ENCODE measurements at places on chromosomes 5 and 9. TPM values are rescaled to one million over a fixed set of nuclear protein-coding genes. Genes with fewer than 3 reads are reported as not detected.
A peak's percentile ranks its signal among the peaks of the same experiment; 100 is the strongest.

The TMEFF1 gene
- 0.37 TPM for polyA plus RNA-seq

The AK1 gene
- polyA plus RNA-seq, result 31.9 TPM

The TERT gene
- 3.9 TPM for polyA plus RNA-seq

The CCDC127 gene
- polyA plus RNA-seq, result 5.6 TPM

The ESM1 gene
- polyA plus RNA-seq, result not detected

The STRBP gene
- polyA plus RNA-seq, result 20.4 TPM

The SLC27A4 gene
- polyA plus RNA-seq, result 26.4 TPM

DNA sequence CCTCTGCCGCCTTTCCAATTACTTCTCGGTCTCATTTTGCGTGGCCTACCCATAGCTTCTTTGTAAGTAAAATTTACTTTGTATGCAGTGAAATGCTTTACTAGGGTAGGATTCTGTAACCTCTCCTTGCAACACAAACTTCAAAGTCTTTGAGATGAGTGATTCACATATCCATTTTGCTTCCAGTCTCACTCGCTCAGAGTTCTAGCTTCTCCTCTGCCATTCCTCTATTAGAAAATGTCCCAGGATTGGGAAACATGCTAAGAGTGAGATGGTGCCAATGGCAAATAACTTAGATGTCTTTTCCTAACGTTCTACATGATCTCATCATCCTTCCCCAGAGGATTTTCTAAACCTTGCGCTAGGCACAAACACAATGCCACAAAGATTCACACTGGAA lies 270.5 kb upstream of the SLC30A5 start:
- no peak for DNase-seq

DNA sequence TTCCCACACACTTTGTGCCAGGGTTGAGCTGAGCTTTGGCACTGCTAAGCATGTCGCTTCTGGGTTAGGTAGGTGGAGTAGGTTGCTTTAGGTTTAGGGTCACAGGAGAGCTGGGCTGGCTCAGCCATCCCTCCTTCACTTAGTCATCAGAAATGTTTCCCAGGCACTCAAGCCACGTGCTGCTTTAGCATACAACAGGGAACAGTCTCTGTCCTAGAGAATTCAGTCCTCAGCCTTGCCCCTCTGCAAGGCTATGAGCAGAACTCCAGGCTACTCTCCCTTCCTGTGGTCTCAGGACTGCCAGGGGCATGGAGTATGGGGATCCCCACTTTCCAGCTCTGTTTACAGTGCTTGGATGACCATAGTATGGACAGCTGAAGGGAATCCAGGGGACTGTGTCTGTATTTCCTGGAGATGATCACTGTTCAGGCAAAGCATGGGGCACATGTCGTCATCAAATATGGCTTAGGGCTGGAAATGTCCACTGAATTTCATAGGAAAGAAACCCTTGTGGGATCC lies 7.5 kb upstream of the ANKRD33B start:
- peak; percentile 87 for DNase-seq

DNA sequence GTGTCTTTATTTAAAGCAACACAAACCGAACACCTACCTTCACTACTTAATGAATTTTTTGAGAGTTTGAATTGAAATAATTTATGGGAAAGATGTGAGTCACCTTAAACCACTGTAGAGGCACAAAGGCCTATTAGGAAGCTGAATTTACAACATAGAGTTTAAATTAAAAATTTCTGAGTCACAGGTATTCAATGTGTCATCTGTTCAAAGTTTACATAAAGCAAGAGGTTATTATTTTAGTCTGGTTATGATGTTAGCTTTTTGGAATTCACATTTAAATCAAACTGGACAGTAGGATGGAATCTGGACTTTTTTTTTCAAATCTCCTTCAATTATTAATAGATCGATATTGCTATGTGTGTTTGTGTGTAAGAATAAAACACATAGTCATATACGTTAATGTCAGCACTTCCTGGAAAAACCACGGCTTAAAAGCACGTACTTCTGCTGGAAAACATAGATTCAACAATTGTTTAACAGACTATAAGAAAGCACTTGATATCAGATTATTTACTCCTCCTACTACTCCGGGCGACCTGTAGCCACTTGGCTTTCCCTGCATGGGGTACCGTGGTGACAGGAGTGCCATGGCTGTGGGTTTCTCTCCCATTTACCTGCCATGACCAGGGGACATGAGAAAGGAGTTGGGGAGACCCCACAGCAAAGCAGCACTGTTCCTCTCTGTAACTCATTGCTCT lies 638.6 kb downstream of the SEMA5A start:
- DNase-seq, result no peak

DNA sequence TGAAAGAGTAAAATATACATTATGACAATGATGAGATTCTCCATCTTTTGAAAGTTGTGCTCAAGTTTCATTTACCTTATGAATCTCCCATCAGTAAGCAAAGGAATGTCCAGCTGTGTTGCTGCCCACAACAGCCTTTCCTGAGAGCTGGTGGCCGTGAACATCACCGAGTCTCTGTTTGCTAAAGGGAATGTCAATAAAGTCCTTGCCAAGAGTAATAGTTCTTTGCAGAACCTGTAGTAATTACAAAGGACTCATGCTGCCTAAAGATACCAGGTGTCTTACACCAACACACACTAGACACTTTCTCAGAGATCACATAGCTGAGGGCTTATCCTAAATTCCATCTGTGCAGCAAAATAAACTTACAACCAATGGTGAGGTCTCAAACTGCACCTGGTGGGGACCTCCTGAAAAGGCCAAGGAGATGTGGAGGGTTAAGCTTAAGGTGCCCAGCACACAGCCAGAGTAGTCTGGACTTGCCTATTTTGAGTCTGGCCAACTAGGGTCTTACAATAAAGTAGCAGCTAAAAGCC lies 111.1 kb upstream of the DAPK1 start:
- peak; percentile 42 for DNase-seq

GRCh38 chr9:93132946-93133680 lies 938 bp downstream of the NINJ1 start:
- DNase-seq, result peak; percentile 42

DNA sequence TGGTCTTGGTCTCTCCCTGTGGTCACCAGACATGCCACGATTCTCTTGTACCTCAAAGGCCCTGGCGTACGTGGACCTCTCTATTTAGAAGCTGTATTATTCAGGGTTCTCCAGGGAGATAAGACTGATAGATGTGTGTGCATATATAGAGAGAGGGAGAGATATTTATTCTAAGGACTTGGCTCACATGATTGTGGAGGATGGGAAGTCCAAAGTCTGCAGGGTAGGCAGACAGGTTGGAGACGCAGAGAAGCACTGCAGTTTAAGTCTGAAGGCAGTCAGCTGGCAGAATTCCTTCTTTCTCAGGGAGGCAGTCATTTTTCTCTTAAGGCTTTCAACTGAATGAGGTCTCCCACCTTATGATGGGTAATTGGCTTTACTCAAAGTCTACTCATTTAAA lies 16.3 kb downstream of the C9orf57 start:
- DNase-seq, result no peak

DNA sequence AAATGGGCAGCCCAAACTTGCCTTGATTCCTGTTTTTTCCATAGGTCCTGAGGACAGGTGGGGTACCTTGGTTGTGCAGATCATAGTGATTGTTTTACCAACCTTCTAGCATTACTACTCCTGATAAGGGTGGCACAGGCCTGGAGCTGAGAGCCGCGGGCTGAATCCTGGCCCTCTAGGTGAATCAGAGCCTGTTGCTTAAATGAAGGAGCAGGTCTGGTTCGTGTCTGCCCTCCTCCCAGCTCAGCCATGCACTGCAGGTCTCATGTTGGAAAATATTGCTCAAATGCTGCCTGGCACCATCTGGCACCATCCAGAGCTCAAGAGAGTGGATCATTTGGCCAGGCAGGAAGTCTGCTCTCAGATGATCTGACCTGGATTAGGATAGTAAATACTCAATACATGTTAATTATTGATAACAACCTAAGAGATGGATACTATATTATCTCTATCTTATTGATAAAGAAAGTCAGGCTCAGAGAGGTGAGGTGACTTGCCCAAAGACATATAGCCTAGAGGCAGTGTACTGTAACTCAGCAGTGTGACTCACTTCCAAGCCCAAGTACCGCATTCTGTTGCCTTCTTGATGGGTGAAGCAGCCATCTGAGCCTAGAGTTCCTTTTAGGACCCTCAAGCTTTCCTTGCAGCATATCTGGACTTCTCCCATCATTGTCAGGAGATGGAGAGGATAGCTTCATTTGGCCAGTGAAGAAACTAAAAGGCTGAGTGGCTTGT lies 104.3 kb upstream of the PITX1 start:
- DNase-seq, result no peak

- DNase-seq, result no peak
Observed at GRCh38 chr5:132688536-132689339, 14.9 kb downstream of the IL4 start.

DNA sequence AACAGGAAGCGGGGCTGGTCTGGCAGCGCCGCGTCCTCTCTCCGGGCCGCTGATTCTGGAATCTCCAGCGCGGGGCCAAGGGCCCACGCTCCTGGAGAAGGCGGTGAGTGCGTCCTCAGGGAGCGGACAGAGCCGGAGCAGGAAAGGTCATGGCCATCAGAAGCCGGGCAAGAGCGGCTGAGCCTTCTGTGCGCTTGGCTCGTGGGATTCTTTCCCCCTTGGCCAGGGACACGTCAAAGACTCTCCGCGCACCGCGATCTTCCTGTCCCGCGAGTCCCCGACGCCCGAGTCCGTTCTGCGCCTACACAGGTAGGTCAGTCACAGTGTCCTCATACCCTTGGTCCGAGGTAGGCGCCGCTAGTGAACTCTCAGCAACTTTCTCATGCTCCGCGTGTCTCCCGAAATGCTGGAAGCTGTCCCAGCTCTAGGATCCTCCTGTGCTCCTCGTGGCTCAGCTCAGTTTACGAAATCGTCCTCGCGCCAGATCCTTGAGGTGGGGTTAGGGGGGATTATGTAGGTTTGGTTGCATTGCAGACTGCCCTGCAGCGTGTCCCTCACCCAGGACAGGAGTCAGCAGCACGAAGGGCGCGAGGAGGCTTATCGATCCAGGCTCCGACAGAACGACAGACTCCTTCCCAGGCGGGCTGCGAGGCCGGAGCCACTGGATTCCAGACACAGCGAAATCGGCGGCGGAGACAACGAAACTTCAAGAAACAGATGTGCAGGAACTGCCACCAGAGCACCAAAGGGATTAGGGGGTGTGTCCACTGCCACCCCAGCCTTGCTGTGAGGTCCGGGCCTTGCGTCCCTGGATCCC lies 8.7 kb downstream of the LHX6 start:
- DNase-seq, result no peak

DNA sequence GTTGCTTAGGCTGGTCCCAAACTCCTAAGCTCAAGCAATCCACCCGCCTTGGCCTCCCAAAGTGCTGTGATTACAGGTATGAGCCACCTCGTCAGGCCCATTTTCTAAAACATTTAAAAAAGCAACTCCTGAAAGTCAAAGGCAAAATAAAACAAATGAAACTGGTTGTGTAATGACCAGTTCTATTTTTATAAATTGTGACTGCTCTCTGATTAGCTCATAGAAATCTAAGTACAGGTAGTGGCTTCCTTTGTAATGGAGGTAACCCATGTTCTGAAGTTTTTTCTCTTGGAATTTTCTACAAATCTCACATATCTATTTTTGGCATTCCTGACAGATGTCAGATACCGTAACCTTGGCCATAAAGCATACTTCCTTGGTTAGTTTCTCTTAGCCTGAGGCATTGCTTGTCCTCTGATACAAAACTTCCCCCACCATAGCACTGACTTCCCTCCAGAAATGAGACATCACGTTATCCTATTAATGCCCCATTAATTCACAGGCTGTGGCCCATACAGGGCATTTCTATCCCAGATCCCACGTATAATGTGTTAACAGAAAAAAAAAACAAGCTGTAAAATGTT lies 14.1 kb upstream of the AK3 start:
- no peak for DNase-seq

GRCh38 chr5:123104607-123105006 lies 15.6 kb downstream of the PRDM6 start:
- no peak for DNase-seq

- peak; percentile 36 for DNase-seq
Observed at GRCh38 chr9:35731415-35732184, 395 bp downstream of the TLN1 start.

GRCh38 chr5:117487556-117487955 lies 912.9 kb upstream of the SEMA6A start:
- DNase-seq, result no peak

DNA sequence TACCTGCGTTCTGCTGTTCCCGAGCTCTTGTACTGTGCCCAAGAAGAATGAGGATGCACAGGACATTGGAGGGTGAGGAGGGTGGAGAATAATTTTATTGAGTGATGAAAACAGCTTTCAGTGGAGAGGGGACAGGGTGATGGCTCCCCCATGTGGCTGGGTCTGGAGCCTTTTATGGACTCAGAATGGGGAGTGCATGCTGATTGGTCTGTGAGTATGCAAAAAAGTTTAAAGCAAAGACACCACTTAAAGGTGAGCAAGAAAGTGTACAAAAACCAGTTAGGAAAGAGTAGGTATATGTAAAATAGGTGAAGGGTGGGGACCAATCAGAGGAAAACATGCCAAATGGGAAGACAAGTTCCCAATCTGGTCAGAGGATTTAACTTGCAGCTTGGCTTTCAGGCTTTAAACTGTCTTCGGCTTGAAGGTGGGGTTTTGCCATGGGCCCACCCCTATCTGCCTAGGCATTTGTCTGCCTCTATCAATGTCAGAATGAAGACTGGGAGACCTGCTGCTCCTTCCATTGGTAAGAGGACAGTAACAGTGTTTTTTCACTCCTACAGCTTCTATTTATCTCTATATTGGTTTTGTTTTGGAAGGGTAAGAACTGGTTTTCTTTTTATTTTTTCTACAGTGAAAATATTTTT lies 118.0 kb upstream of the RAI14 start:
- DNase-seq, result no peak

DNA sequence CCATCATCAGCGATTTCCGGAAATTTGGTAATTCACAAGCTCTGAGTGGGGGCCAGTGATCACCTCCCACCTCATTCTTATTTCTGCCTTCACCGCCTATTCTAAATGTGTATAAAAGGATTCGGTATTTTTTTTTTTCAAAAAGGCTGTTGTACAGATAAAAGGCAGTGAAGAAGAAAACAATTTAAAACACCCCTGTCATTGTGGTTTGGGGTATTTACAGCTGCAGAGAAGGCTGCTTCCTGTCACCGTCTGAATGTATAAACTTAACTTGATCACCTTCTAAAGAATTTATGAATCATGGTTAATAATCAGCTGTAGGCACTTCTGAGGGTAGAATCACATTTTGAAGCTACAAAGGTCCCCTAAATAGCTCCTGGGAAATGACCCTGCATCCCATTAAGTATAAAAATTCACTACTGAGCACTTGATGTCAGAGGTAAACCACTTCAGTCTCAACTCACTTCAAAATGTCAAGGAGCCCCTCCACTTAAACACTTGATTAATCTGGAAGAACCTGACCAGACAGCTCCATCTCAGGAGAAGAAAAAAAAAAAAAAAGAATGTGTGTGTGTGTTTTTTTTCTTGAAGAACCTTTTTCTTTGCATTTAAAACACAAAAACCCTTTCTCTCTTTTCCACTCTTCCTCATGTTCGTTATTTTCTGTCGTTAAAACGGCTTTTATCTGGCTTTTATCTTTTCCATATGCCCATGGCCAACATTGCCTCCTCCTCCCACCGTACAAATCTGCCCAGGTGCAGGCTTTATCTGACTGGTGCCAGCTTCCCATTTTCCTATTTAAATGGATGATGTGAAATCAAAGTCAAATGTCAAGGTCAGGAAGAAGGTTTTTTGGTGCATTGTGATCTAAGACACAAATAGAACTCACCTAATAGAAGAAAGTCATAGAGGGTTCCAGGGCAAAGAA lies 291.2 kb downstream of the IRX1 start:
- no peak for DNase-seq

- no peak for DNase-seq
Observed at GRCh38 chr5:77743181-77743580, 33.0 kb downstream of the TBCA start.

- DNase-seq, result no peak
Observed at GRCh38 chr5:1136814-1137213, 25.0 kb upstream of the SLC12A7 start.
